ENCODE measurements at places on chromosomes 11 and 22.

DNA sequence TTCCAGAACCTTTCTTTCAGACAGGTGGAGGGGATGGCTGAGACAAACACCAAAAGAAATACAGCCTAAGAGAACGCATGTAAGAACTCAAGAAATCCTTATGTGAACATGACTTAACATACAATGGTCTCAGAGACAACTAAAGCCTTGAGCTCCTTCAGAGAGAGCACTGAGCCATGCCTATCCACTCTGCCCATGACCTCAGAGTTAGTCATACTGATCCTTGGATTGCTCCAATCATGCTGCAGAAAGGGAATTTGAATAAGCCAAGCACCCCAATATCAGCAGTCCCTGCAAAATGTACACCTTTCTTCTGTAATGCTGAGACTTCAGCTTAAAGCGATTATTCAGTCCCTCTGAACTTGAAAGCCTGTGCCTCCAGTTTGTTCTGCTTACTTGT lies 43.2 kb upstream of the CHKA start:
- no peak for DNase-seq

- no peak for DNase-seq
Measured at GRCh38 chr11:37905707-37906417, 1307.8 kb upstream of the RAG2 start.

- no peak for DNase-seq
Measured at GRCh38 chr22:45977551-45978274, 751 bp upstream of the WNT7B start.

GRCh38 chr22:42993651-42994275 lies 21.2 kb downstream of the PACSIN2 start:
- no peak for DNase-seq

- no peak for DNase-seq
Measured at GRCh38 chr11:9639985-9640384, 23.9 kb upstream of the SWAP70 start.

DNA sequence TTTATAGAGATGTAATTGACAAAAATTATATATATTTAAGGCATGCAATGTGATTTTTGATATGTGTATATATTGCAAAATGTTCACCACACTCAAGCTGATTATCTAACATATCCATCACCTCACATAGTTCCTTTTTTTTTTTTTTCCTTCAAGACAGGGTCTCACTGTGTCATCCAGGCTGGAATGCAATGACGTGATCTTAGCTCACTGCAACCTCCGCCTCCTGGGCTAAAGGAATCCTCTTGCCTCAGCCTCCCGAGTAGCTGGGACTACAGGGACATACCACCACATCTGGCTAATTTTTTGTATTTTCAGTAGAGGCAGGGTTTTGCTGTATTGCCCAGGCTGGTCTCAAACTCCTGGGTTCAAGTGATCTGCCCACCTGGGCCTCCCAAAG lies 65.1 kb upstream of the SLC35C1 start:
- no peak for DNase-seq

Measured in NCI-H2107 (cell line).